Tibial nerve (tissue), 4 donors: ENCODE measurements at places on chromosomes 5 and 9. TPM values are rescaled to one million over a fixed set of nuclear protein-coding genes. Genes with fewer than 3 reads are reported as not detected.

CERT1 gene
- 41.1 TPM for total RNA-seq

TAF11L13 gene
- not detected for total RNA-seq

ADGRD2 gene
- total RNA-seq = not detected

NME5 gene
- 5.0 TPM for total RNA-seq

RPL37 gene
- 164 TPM for total RNA-seq

DBH gene
- total RNA-seq = under 0.01 TPM

ANKRD18A gene
- 0.42 TPM for total RNA-seq

ZNF883 gene
- 1.2 TPM for total RNA-seq

TRIM7 gene
- 3.7 TPM for total RNA-seq

FAM81B gene
- total RNA-seq = not detected

KIF4B gene
- not detected for total RNA-seq

CD72 gene
- 3.5 TPM for total RNA-seq

RNF224 gene
- not detected for total RNA-seq

C5orf46 gene
- total RNA-seq = not detected

FAM151B gene
- 0.90 TPM for total RNA-seq

NR5A1 gene
- total RNA-seq = not detected

CDH10 gene
- total RNA-seq = not detected

SLC26A2 gene
- 10.7 TPM for total RNA-seq

SLC34A1 gene
- not detected for total RNA-seq

KCNV2 gene
- total RNA-seq = not detected

PDE6A gene
- 0.22 TPM for total RNA-seq

KCNT1 gene
- under 0.01 TPM for total RNA-seq

SMC5 gene
- 32.3 TPM for total RNA-seq

OGN gene
- 19.4 TPM for total RNA-seq

CYSRT1 gene
- not detected for total RNA-seq

MAT2B gene
- 27.6 TPM for total RNA-seq

ENTPD2 gene
- total RNA-seq = 20.1 TPM

BHMT gene
- total RNA-seq = 2.4 TPM

RGP1 gene
- 19.9 TPM for total RNA-seq

LECT2 gene
- total RNA-seq = not detected

NMUR2 gene
- total RNA-seq = not detected

PCDHGC4 gene
- total RNA-seq = 3.3 TPM

UHRF2 gene
- total RNA-seq = 70.1 TPM

ANXA1 gene
- total RNA-seq = 326 TPM

PCSK1 gene
- 8.1 TPM for total RNA-seq

C5orf52 gene
- not detected for total RNA-seq

DDX4 gene
- 0.21 TPM for total RNA-seq

PCDHGA8 gene
- total RNA-seq = 5.5 TPM

PHPT1 gene
- total RNA-seq = 69.3 TPM

FCN2 gene
- not detected for total RNA-seq

UBE2QL1 gene
- total RNA-seq = 0.22 TPM

CCDC152 gene
- 3.1 TPM for total RNA-seq

KCNMB1 gene
- 1.8 TPM for total RNA-seq

C1QTNF3 gene
- total RNA-seq = 9.4 TPM

TMEM232 gene
- total RNA-seq = 2.4 TPM
